ENCODE measurements at places on chromosomes 5 and 9. TPM values are rescaled to one million over a fixed set of nuclear protein-coding genes. Genes with fewer than 3 reads are reported as not detected.

- DNase-seq: no peak
- no peaks in the 10 kb centered on the region for H3K36me3 ChIP-seq
- no peaks in the 10 kb centered on the region for H3K4me1 ChIP-seq
- no peaks in the 10 kb centered on the region for H3K27me3 ChIP-seq
- H3K27ac ChIP-seq: no peak overlapping the region
These were observed 61.7 kb downstream of the MRPS30 start for GRCh38 chr5:44870430-44870829.

GRCh38 chr9:137606734-137607138, 1.2 kb downstream of the ARRDC1 start:
- H3K27ac ChIP-seq: peak overlapping the region; percentile 13
- peak overlapping the region; percentile 82 for H3K4me3 ChIP-seq
- no peaks in the 10 kb centered on the region for H3K36me3 ChIP-seq
- H3K27me3 ChIP-seq: peaks cover 4% of the 10 kb centered on the region
- DNase-seq: no peak

DNA sequence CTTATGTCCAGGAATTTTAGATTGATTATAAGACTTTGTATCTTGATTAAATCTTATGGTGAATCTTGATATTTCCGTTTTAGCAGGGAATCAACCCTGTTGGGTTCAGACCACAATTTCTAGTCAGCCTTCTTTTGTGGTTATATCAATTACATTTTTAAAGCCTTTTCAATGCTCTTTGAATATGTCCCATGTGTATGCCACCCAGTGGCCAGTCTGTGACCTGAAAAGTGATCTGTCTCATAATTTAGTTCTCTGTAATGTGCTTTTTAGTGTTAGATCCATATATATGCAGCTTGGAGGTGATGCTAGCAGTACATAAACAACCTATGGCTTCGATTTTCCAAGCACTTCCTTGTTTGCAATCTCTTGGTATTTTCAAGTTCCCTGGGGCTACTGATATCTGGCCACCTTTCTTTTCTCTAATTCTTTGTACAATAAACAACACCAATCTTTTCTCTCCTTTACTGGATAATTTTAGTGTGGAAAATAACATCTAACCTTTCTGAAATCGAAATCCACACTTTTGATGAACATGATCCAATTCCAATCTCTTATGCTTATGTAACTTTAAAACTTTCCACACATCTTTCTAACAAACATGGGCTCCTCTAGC, 28.8 kb downstream of the PDE8B start:
- no peak overlapping the region for H3K4me3 ChIP-seq
- H3K27me3 ChIP-seq: peaks cover 24% of the 10 kb centered on the region
- H3K36me3 ChIP-seq: no peaks in the 10 kb centered on the region
- peak; percentile 22 for DNase-seq
- peaks cover 6% of the 10 kb centered on the region for H3K4me1 ChIP-seq

DNA sequence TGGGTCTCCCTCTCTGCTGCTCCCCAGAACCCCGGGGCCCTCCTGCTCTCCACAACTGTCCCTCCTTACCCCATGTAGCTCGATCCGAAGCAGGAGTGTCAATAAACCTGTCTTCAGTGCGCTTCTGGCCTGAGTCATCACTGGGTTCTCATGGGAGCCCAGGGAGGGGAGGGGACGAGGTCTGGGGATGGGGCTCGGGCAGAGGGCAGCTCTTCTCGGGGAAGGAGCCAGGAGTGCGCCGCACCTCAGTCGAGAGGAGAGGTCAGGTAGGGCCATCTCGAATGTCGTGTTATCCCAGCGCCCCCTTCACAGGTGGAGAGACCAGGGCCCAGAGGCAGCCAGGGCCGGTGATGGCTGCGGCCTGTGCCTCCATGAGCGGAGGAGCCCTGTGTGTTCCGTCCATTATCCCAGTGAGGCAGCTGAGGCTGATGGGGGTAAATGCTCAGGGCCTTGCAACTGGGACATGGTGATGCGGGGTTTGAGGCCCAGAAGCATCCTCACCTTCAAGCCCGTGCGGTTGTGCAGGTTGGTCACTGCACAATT, 52.1 kb downstream of the LRSAM1 start:
- H3K4me3 ChIP-seq: no peak overlapping the region
- H3K36me3 ChIP-seq: peaks cover 10% of the 10 kb centered on the region
- peaks cover 37% of the 10 kb centered on the region for H3K27me3 ChIP-seq
- H3K27ac ChIP-seq: peak overlapping the region; percentile 79

- H3K4me3 ChIP-seq: no peak overlapping the region
- H3K27ac ChIP-seq: no peak overlapping the region
- no peak for DNase-seq
- no peaks in the 10 kb centered on the region for H3K27me3 ChIP-seq
- no peaks in the 10 kb centered on the region for H3K36me3 ChIP-seq
- H3K4me1 ChIP-seq: no peaks in the 10 kb centered on the region
These were observed 1506.1 kb upstream of the CDH9 start for GRCh38 chr5:28544501-28544900.

PDLIM4 gene
- 23.3 TPM for total RNA-seq

Measured in HFFc6 (cell line).